ENCODE measurements at places on chromosomes 2 and 18.
A peak's percentile ranks its signal among the peaks of the same experiment; 100 is the strongest.

- DNase-seq = no peak
Observed at GRCh38 chr18:10089881-10090280, 176.1 kb downstream of the VAPA start.

DNA sequence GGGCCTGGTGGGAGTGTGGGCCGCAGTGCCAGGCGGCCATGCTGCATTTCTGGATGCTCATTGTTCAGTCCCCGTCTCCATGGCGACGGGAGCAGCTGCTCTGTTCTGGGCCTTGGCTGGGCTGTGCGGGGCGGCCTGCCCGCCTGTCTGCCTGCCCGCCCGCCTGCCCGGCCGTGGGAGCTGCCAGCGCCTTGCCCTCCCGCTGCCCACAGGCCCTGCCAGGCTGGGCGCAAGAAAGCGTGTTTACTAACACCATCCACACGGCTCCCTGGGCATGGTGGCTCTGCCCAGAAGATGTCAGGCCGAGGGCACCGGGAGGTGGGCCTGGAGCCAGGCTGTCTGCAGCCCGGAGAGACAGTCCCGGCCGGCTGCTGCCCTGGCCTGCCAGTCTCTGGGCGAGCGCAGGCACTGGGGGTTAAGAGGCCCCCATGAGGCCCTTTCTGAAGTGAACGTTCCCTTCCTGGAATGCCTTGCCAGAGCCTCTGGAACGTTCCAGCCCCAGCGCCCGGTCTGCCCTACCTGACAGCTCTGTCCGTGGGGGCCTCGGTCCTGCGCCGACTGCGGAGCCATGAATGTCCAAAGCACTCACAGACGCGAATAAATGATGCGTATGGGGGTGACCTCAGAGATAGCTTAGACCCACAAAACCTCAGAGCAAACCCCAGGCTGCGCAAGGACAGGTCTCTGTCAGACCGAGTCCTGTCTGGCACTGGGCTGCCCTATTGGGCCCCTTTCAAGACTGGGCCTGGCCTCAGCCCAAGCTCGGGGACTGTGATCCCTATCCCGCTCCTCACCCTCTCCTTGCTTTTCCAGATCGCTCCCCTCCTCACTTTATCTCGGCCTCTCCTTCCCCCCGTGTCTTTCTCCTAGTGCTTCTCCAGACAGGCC lies 44.3 kb downstream of the MYCN start:
- no peak for DNase-seq

DNA sequence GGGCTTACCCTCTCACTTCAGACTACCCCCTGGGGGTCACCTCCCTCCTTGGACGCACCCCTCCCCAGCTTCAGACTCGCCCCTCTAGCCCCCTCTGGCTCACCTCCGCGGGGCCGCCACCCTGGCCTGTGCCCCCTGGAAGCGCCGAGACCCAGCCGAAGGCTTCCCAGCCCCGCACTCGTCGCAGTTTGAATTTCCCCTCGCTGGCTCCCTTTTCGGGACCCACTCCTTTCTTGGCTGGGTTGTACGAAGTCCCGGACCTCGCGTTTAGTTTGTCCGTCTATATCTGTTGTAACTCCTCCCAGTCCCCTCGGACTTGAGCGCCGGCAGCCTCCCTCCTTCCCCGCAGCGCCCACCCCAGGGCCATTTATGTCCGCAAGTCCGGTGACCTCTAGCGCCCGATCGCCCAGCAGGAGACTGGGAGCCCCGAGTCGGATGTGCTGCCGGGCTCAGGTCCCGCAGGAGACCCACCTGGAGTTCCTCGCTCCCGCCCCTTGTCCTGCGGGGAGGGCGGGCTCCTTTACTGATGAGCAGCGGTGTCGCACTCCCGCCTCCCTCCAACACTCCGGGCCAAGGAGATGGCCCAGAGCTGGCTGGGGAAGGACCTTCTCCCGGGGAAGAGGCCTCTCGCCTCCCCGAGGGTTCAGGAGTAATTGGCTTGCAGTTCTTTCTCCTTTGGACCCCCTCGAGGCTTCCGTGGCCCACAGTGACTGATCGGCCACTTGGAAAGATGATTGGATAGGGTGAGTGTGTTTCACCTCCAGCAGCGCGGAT lies 692 bp upstream of the RAX start:
- DNase-seq = no peak

- DNase-seq = no peak
Observed at GRCh38 chr18:12844391-12844790, 39.6 kb downstream of the PTPN2 start.

GRCh38 chr2:241295326-241296095 lies 20.0 kb downstream of the HDLBP start:
- no peak for DNase-seq

DNA sequence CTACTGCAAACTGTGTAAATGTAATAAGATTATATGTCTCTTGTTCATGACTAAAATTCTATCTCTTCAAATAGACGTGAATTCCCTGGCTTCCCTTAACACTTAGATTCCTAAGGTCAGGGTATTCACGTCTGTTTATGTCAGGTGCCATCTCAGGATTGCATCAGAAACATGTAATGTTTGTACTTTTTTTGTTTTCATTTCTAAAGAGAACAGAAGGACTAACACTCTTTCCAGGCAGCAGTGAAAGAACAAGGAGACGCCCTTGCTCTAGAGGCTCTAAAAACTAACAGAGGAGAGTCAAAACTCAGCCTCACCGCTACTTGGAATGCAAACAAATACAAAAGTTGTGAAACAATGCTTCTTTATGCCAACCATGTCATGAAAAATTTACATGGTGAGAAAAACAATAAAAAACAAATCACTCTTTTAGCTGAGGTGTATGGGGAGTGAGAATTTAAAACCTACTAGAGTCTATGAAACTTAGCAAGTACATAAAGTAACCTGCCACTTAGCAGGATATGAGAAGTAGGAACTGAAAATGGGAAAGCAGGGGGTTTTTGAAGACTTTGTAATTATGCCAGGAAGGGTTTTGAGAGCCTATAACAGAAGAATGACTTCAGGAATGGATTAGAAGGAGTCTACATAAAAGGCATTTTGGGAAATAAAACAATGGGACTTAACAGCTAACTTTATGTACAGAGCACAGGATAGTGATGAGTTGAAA lies 522.7 kb downstream of the THSD7B start:
- no peak for DNase-seq

- no peak for DNase-seq
Observed at GRCh38 chr2:222869252-222869560, 8.4 kb downstream of the ACSL3 start.

DNA sequence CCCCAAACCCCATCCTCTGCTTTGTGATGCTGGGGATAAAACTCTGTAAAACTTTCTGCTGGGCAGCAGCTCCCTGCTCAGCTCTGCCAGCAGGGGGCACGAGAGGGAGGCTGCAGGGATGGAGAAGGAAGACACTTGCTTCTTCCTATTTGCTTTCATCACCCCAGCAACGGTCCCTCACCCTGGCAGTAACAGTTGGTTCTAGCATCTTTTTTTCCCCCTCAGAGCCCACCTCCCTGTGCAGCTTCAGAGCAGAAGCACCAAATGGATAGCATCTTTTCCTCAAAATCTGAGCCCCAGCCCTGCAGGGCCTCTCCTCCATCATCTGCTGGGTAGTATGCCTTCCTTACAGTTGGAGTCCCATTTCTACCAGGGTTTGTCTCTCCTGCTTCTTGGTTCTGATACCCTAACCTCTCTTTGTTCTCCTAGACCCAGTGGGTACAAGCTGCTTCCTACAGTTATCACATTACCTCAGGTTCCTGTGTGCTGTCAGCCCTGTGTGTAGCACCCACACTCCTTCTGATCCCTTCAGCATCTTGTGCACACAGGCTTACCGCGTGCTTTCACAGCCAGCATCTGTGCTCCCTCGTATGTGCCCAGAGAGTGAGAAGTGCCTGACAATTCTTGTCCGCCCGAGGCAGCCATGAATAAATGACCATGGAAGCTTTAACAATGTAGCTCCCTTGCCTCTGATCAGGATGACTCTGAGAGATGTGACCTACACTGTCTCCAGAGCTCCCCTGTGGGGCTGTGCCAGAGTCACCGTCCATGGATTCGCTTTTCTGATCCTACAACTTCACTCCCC lies 14.5 kb downstream of the CKAP2L start:
- peak; percentile 73 for DNase-seq

DNA sequence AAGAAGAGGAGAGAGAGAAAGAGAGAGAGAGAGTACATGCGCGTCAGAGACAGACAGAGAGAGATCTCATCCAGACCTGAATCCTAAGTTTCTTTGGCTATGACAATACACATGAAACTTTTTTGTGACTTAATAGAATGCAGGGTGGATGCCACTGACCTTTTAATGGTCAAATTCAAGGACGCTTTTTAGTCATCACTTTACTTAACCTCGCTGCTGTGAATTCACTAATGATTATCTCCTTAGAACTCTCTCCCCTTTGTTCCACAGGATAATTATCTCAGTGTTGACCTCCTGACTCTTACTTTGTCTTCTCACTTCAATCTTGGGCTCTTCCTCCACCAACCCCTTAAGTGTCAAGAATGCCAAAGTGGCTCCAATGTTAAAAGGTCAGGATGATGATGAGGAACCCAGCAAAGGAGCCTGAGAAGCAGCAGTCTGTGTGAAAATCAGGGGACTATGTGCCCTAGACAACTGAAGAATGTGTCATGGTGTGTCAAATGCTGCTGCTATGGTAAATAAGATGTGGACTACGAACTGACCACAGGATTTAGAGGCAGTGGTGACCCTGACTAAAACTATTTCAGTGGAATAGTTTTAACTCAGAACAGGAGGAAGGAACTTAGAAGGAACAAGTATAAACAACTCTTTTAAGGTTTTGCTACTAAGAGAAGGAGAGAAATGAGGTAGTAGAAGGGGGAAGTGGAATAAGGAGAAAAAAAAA lies 382.1 kb downstream of the ZEB2 start:
- no peak for DNase-seq

GRCh38 chr2:231707625-231707926 lies 749 bp upstream of the PTMA start:
- DNase-seq = peak; percentile 33

Measured in stimulated activated CD8-positive, alpha-beta memory T cell treated with anti-CD3 and anti-CD28 coated beads, Interleukin-4, amount 100 ng/mL, for 24 hours (primary cell).